ENCODE measurements at places on chromosomes 12 and 14.
A peak's percentile ranks its signal among the peaks of the same experiment; 100 is the strongest.

DNA sequence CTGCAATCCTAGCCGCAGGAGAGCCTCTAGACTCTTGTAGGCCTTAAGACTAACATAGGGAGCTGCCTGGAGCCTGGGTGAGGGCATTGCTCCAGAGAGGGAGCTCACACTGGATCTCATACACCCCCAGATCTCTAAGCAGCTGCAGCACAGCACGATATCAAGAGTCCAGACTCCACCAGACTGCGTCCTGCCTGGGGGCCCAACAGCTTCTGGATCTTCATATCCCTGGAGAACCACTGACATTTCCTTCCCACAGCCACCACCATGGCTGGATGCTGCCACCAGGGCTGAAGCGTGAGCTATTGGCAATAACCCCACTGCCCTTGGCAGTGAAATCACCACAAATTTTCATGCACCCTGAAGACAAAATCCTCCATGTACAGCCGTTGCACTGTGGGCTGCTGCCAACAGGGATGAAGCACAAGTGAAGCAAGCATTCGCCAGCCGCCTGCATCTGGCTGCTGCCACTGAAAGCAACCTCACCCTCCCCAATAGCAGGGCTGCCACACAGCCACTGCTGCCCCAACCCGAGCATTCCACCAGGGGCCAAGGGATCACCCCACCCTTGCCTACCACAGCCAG, 28.2 kb downstream of the CACNA2D4 start:
- DNase-seq = no peak

DNA sequence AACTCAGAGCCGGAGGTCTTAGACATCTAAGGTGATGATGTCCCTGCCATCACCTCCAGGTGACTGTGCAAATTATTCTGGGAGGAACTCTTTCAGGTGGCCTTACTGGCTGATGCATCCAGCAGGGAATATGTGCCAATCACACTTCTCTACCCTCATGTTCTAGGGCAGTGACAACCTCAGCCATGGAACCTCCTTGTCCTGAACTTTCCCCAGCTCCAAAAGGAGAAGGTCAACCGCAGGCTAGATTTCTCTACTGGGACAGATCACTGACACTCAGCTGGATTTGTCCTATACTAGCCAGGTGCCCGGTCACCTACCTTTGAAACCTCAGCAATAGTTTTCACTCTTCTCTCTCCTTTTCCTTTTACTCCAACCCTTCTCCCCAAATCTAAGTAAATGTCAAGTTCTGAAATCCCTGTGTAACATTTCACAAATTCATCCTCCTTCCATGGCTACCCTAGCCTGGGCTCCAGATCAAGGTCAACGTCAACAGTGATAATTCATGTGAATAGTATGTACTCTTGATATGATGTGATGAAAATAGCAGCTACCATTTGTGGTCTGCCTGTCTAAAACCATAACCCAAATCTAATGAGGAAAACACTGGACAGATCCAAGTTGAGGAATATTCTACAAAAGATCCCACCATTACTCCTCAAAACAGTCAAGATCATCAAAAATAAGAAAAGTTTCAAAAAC, 115.0 kb upstream of the EGLN3 start:
- DNase-seq = no peak

- no peak for DNase-seq
Measured at GRCh38 chr14:101374373-101375338, 186.6 kb upstream of the DIO3 start.

- DNase-seq = no peak
Measured at GRCh38 chr14:56491299-56492285, 88.0 kb upstream of the TMEM260 start.

DNA sequence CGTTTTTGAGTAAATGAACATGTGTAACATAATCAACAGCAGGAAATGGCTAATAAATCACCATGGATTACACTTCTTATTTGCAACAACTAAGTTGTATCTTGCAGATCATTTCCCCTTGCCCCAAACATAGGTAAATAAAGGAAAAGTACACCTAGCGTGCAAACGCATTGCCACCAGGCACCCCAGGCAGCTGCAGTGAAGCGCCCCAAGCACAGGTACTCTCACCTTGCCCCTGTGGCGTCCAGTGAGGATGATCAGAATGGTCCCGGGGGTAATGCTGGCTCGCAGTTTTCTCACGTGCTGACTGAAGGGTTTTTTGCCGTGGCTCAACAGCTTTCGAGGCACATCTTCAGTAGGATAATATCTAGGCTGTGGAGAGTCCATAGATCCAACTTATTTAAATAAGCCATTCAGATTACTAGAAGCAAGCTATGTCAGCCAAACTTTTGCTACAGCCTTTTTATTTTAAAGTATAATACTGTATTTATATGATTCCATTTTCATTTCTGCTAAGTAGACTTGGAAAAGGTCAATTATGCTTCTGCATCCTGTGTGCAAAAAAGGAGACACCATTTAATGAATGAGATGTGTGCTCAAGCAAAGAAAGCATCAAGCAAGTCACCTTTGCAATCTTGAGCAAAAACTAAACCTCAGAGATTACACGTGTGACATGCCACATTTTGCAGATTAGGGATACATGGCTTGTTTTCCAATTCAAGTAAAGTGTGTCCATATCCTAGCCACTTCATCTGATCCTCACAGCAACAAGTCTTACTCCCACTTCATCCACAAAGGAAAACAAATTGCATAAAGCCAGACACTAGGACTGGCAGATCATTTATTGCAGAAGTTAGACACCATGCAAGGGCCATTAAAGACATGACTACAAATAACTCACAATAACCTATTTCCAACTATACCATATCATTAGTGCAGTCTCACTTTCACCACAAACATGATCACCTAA, 2.6 kb downstream of the RPL6 start:
- no peak for DNase-seq

GRCh38 chr12:100490056-100490455, 16.4 kb downstream of the NR1H4 start:
- no peak for DNase-seq

DNA sequence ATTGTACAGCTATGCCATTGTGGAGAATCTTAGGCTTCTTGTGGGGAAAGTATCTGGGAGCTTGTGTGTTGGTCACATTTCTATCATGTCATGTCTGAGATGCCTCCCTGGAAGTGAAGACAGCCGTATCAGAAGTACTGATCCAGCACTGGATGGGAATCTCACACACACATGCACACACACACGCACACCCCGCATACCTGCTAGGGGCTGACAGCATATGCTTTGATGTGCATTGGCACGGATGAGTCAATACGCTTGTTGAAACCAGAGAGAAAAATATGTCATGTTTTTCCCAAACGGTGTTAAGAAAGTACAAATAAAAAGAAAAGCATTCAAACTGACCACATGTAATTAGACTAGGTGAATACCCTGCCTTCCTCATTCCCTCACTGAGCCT, 260.8 kb downstream of the KTN1 start:
- no peak for DNase-seq

DNA sequence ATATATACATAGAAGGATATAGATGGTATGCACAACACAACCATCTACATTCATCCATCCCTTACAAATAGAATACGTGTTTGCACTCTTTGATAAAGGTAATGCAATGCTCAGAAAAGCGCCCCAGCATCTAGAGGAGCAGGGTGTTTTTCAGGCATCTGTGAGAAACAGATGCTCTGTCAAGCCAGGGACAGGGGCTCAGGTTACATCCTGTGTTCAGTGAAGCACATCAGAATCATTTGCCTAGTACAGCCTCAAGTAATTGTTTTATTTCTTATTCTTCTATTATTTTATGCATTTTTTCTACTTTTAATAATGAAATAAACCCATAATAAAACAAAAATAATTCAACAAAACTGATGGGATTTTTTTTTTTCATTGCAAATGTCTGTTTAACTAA, 50.5 kb upstream of the HIF1A start:
- no peak for DNase-seq

- DNase-seq = no peak
Measured at GRCh38 chr12:105736498-105736897, 402.3 kb downstream of the NUAK1 start.

GRCh38 chr12:131671871-131672270, 39.0 kb upstream of the SFSWAP start:
- no peak for DNase-seq

GRCh38 chr12:47819896-47820630, at the start of gene HDAC7:
Gene HDAC7 (minus strand): TSS chr12:47819903. CDS start chr12:47819785, 118 bp downstream.
- peak; percentile 57 for DNase-seq

DNA sequence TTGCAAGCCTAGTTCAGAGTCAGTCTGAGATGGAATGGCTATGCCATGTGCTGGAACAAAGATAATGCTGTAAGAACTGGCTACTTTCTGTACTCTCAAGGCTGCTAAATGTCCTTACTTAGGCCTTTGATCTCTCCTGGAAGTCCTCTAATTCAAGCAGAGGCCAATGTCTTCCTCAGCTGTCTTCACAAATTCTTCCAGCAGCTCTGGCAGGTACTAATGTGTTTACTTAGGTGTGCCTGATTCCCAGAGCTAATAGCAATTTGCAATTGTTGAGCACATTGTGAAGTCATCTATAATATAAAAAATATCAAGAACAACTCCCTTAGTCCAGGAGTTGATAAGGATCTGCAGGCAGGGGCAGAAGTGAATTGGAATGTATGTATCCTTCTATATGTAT, 3.8 kb upstream of the MYF5 start:
- no peak for DNase-seq

- DNase-seq = no peak
Measured at GRCh38 chr12:74365178-74365964, 172.3 kb upstream of the ATXN7L3B start.

DNA sequence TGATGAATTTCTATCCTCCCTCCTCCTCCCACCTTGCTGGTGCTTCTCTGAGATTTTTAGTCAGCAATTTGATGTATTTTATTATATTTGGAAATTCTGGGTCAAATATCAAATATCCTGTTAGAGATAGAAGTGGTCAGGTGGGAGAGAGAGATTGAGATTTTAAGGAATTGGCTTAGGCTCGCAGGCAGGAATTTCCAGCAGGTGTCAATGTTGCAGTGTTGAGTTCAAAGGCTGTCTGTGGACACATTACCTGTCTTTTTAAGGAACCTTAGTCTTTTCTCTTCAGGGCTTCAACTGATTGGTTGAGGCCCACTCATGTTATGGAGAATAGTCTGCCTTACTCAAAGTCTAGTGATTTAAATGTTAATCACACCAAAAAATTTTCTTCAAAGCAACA, 457.3 kb downstream of the FLRT2 start:
- DNase-seq = no peak

DNA sequence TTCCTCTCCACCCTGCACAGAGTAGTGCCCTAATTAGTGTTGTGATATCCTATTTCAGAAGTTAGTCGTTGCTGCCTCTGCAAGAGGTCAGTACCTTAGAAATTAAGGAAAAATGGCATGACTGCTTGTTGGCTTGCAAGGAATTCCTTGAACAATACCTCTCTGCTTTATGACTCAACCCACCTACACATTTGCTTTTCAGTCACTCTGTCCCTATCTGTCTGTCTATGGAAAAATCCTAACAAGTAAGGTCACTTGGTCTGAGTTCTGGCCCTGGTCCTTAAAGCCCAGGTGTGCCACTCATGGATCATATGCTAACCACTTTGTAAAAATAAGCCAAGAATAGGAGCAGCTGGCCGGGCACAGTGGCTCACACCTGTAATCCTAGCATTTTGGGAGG, 116.4 kb upstream of the ATF1 start:
- no peak for DNase-seq

DNA sequence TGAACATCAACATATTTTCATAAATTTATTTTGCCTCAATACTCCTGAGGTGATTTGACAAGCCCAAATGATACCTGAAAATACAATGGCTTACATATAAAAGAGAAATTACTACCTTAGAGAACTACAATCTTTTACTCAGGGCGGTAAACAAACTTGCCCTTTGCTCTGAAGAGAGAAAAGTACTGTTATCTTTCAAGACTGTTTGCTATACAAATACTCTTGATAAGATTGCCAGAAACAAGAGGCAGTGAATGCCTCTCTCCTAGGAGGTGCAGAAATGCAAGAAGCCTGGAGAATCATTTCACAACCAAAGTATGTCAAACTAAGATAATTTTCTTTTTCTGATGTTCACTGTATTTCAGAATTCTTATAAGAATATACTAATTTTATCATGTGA, 160.3 kb downstream of the ALX1 start:
- no peak for DNase-seq

- DNase-seq = no peak
Measured at GRCh38 chr14:44963044-44963528, 1.1 kb downstream of the TOGARAM1 start.

DNA sequence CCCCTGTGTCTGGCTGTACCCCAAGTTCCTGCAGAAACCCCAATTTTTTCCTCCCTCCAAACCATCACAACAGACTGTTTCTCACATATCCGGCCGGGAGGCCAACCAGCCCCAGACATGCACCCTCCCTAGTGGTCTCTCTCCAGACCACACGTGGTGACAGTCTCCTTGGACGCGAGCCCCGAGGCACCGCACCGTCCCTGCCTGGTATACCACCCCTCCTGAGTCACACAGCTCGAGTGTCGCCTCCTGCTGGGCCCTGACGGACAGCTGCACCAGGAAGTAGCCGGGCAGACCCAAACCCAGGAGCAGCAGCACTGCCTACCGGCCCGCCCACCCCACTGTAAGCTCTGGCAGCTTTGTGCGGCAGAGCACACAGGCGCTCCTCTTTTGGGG, 97.4 kb downstream of the RFLNA start:
- no peak for DNase-seq

- no peak for DNase-seq
Measured at GRCh38 chr12:102426599-102427542, 53.5 kb downstream of the IGF1 start.

- no peak for DNase-seq
Measured at GRCh38 chr12:46410495-46410894, 37.9 kb upstream of the SLC38A2 start.

DNA sequence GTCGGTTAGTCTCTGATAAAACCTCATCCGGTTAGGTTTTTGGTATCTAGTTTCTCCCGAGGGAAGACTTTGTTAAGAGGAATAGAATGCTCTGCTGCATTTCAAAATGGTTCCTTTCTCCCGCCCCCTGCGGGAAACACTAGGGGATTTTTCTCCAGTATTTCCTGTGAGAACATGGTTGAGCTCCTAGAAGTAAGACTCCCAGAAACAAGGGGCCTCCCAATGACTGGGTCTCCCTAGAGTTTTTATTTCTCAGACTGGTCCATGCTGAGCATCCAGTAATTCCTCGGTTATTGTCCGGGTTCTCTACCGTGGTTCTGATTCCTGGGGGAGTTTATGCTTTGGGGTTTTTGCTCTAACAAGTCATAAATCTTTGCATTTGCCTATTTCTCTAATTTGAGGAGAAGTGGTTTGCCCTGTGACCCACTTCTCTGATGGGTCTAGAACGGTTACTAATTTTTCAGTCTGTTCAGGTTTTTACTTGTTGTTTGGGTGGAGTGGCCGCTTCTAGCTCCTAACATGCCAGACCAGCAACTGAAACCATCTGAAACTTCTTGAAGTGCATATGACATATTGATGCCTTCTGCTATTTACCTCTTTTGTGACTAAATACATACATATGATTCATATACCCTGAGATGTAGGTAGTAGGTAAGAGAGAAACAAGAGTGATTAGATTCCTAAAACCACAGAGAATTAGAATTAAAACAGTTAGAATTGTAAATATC, 25.1 kb downstream of the TESPA1 start:
- no peak for DNase-seq

DNA sequence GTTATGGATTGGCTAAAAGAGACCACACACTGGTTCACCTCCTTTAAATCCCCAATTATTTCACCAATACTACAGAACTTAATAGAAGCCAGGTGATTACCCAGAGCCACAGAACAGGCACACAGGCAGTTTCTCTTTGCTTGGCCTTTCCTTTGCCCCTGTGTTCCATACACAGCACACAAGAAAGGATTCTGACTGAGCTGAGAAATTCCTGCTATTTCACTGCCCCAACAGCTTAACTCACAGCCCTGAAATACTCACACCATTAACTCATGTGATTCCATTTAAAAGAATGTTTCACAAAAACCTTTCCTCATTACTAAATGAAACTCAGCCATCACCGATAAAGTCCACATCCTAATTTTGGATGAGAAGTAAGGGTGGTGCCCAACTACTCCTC, 133.6 kb downstream of the MED13L start:
- DNase-seq = no peak

All from stimulated activated CD4-positive, alpha-beta T cell treated with anti-CD3 and anti-CD28 coated beads, Interleukin-1b, Interleukin-23, amount 100 ng/mL, for 1 hour (primary cell).